ENCODE measurements at places on chromosomes 5 and 9.

GRCh38 chr5:74894351-74894750 lies 28.2 kb upstream of the FAM169A start:
- no peak for DNase-seq

DNA sequence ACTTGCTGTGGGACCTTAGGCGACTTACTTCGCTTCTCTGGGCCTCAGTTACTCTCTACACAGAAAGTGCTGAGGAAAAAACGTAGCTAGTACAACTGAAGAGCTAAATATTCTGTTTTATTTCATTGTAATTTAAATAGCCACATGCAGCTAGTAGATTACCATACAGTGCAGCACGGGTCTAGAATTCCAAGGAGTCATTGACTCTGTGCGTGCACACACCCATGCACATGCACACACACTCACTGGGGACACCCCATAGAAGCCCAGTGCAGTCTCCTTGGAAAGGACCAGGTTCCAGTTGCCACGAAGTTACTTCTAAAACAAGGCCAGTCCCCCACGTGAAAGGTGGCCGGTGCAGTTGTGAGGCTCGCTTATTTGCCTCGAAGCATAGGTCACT lies 17.0 kb downstream of the URM1 start:
- DNase-seq = no peak

GRCh38 chr5:69188811-69189161 lies 597 bp upstream of the CENPH start:
- no peak for DNase-seq

DNA sequence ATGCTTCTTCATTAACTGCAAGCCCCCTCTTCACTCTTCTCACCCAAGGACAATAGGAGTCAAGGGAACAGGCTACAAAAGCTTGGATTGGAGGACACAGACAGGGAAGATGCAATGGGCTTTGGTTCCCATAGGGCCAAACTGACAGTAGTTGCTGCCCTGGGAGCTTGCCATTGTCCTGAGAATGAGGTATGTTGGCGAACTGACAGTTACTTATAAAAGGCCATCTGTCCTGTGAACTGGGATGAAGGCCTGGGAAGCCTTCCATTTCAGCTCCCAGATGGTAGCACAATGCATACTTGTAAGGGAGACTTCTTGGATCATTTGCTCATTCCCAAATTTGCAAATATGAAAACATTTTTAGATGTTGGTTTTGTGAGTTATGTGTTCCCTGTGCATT lies 88.9 kb downstream of the SNCAIP start:
- no peak for DNase-seq

DNA sequence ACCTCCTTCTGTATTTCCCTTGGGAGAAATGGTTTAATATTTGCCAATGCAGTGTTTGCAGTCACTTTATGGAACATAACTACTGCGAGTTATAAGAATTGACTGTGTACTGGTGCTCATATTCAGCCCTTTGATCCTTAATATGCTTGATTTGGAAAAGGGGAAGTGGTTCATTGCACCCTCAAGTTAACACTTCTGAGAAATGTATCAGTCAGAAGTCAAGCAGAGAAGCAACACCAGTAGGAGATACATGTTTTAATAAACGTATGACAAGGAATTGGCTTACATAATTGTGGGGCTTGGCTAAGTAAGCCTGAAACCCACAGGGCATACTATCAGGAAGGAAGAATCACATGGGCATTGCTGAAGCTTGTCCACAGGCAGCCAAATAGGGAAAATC lies 131.0 kb upstream of the SPRY4 start:
- DNase-seq = no peak

- DNase-seq = no peak
Measured at GRCh38 chr5:154863291-154864080, 5.1 kb downstream of the CNOT8 start.

- DNase-seq = peak; percentile 36
Measured at GRCh38 chr9:101486693-101487442, 46.8 kb upstream of the RNF20 start.

- DNase-seq = no peak
Measured at GRCh38 chr5:26024774-26025173, 1013.6 kb downstream of the CDH9 start.

GRCh38 chr5:40735609-40736008 lies 20.2 kb downstream of the TTC33 start:
- DNase-seq = no peak

DNA sequence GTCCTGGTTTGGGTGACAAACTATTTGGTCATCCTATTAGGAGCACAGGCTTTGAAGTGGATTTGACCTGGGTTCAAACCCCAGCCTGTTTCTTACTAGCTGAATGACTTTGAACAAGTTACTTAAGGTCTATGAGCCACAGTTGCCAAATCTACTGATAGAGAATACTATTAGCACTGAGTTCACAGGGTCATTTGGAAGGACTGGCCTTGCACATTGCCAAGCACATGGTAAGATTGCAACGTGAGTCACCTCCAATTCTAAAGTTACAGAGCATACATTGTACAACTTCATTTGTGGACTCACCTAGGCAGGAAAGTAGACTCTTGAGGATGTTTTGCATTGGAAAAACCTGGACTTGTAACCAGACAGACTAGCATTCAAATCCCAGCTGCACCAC lies 38.9 kb downstream of the MFAP3 start:
- no peak for DNase-seq

GRCh38 chr9:131651599-131651998 lies 88.3 kb downstream of the RAPGEF1 start:
- DNase-seq = no peak

DNA sequence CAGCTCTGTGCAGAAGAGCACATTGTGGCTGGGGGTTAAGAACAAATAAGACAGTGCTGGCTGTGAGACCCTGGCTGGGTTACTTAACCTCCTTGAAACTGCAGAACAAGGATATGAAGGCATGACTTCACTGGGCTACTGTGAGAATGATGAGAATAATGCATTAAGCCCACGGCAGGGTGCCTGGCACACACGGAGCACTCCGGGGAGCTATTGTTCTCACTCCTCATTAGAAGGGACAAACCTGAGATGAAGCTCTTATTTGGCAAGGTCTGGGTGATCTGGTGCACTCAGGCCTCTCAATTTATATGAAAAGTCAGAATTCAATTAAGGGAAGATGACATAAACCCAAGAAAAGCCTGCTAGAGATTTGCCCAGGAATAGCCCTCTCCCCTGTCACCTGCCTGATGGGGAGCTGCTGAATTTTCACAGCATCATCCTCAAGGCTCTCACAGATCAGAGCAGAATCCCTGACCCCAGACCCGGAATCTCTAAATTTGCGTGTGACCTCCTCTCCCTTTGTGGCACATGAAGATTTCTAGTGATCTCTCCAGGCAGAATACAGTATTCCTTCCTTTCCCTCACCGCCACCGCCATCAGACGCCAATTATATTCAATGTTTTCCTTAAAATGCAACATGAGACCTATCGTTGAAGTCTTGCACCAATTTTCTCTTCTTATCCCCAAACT lies 102.1 kb downstream of the COL23A1 start:
- DNase-seq = no peak

GRCh38 chr9:97936998-97937397 lies 974 bp downstream of the HEMGN start:
- DNase-seq = no peak

GRCh38 chr5:55064523-55064922 lies 37.9 kb upstream of the GZMA start:
- DNase-seq = no peak

DNA sequence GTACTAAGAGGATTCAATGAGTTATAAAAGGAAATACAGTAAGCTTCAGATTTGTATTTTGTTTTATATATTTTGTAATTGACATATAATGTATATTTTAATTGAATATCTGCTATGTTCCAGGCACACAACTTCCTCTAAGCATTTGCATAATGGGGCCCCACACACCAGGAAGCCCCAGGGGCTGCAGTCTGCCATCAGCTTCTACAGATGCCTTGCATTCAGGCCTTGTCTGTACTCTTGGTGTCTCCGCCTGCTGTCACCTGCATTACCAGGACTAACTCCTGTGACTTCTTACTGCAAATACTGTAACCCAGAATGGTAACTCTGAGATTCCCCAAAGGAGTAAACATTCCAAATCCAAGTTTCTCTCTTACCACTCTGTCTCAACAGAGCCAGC lies 20.6 kb downstream of the ARL15 start:
- no peak for DNase-seq

GRCh38 chr9:8223861-8224260 lies 424.3 kb upstream of the DMAC1 start:
- no peak for DNase-seq

DNA sequence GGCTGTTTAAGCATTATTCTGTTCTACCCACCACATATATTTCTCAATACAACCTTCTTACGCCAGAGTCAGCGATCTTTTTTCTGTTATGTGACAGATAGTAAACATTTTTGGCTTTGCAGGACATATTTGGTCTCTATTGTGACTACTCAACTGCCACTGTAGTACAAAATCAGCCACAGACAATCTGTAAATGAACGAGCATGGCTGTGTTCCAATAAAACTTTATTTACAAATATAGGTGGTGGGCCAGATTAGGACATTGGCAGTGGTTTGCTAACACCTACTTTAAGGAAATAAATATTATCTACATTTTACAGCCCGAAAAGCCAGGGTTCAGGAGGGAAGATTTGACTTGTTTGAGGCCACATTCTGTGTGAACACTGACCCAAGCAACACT lies 40.2 kb upstream of the FBXW11 start:
- DNase-seq = no peak

DNA sequence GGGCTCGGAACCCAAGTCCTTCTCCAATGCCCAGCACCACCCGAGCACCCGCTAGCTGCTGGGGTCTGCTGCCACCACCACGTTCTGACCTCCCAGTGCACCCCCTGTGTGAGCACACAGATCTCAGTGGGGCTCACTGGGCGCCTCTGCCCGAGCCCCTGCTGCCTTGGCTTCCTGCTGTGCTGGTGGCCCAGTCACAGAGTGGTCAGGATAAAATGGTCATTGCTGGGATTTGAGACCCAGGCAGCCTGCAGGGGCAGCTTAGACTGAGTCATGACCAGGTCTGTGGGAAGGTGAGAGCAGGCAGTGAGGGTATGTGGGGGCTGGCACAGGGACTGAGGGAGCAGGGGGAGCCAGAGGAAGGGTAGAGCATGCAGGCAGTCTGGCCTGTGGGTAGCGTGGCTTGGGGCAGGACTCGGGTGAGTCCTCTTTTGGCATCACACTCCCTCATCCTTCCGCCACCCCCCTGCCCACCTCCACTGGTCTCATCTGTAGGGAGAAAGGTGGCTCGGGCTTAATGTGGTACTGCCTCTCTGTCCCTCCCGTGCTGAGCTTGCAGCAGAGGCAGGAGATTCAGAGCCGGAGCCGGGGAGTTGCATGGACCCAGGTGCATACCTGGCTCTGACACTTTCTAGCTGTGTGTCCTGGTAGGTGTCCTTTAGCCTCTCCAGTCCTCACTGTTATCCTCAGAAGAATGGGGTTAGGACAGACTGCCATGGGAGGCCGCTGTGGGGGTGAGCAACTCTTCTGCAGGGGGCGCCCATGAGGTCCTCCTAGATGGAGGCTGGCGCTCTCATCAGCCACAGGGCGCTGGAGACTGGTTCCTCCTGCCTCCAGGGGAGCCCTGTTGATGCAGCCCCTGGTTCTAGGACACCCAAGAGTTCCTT lies 32.1 kb downstream of the USP20 start:
- DNase-seq = peak; percentile 69

DNA sequence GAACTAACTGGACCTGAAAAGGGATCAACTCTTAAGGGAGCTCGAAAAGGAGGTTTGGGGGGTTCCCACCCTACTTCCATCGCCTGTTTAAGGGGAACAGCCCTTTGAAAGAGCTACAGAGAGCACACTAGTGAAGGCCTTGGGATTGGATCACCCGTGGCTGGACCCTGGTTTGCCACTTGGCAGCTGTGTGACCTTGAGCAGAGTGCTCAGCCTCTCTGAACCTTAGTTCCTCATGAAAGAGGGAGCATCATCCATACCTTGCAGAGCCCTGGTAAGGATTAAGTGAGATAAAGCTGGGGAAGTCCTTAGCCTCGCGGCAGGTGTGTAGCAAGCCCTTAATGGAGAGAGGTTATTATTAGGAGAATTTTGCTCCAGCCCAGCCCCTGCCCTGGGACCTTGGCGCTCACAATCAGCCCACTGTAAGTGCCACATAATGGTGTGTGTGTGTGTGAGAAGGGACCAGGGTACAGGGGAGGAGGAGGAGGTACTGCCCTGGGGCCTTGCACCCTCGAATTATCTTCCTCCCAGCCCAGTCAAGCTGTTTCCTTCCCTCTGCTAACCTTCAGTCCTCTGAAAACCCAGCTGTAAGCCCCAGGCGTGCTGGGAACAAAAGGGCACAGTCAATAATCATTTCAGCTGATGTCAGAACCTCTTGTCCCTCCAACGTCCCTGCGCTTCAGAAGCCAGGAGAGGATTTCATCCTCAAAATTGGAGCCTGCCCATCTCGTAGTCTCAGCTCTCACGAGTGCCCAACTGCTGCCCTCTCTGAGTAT lies 42.9 kb downstream of the FOXI1 start:
- no peak for DNase-seq

- no peak for DNase-seq
Measured at GRCh38 chr5:668283-668995, 24.7 kb downstream of the TPPP start.

- no peak for DNase-seq
Measured at GRCh38 chr5:135266975-135267374, 132.1 kb downstream of the MACROH2A1 start.

- DNase-seq = no peak
Measured at GRCh38 chr5:3490957-3491507, 104.6 kb upstream of the IRX1 start.

DNA sequence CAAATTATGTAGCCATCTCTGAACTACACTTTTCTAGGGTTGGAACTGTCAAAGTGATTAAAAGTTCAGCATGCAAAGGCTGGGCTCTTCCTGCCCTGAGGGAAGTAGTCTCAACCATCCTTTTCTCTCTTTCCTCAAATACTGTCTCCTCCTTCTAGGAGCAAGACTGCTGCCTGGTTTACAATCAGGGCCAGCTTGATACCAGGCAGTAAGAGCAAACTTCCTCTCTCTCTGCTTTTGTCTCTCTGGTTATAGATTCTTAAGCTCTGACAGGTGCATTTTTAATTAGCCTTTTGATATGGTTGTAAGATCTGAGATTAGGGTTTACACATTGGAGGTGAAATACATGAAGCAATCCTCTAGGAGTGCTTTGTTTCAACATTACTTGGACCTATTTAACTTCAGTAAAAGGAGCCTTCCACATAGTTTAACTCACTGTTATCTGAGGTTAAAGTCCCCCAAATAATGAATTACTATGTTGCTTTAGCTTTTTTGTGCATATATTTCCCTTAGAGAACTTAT lies 436.1 kb downstream of the SPATA31D1 start:
- DNase-seq = no peak

DNA sequence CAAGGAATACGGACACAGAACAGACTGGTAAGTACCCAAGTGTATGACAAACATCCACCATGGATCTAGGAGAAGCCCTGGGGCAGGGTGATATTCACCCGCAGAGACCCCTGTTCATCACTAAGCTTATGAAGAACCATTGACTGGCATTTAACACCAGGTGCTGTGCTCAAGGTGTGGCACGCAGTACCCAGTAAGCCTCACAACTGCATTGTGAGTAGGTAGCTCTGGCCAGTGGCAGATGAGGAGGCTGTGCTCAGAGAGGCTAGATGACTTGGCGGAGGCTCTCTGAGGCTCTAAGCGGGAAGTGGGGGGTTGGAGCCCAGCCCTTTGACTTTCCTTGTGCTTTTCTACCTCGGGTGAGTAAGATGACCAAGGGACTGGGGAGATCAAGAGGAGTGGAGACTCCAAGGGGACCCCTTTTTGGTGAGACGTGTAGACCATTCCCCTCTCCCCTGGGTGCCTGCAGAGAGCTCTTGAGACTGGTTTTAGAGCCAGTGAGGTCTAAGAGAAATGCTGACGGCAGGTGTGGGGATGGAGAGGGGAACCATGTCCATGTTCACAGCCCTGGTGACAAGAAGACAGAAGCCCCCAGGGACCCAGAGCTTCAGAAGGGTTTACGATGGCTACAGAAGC lies 70.8 kb downstream of the IL6ST start:
- DNase-seq = no peak

- no peak for DNase-seq
Measured at GRCh38 chr9:120514405-120514804, 65.6 kb downstream of the CDK5RAP2 start.
